GM12865 (cell line): ENCODE measurements at places on chromosomes 2 and 18.

DNA sequence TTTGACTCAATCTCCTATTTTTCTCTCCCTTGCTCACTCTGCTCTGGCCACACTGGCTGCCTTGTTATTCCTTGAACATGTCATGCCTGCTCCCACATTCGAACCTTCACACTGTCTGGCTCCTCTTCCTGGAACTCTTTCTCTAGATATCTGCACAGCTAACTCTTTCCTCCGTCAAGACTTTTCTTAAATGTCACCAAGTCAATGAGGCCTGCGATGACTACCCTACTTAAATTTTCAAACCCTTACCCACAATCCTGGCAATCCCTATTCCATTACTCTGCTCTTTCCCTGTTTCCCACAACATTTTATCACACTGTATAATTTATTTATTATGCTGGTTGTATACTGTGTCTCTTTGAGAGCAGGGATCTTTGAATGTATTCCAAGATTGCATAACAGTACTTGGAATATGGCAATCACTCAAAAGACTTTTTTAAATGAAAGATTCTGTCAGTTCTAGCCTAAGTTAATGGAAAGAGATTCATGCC is 206.2 kb downstream of the SRBD1 start:
- no peak for DNase-seq

DNA sequence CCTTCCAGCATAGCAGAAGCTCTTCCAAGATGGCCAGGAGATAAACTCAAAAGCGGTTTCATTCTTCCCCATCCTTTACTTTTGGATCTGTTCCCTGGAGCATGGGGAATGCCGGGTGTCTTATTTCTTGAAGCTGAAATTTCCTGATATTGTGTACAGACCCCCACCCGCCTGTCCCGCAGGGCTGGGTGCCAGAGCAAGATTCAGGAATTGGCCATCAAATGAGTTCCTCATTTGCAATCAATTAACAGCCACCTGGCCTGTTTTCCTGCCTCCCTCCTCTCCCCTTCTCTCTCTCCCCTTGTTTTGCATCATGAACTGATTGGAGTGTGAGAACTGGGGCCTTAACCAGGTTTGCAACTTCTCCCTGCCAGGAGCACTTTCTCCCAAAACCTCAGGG is 202.1 kb downstream of the SH3RF3 start:
- DNase-seq, result no peak

- DNase-seq, result no peak
Observed at GRCh38 chr2:182066400-182067087, 80.9 kb downstream of the PPP1R1C start.

GRCh38 chr2:178550352-178550751 is 70.1 kb downstream of the PLEKHA3 start:
- DNase-seq, result no peak

DNA sequence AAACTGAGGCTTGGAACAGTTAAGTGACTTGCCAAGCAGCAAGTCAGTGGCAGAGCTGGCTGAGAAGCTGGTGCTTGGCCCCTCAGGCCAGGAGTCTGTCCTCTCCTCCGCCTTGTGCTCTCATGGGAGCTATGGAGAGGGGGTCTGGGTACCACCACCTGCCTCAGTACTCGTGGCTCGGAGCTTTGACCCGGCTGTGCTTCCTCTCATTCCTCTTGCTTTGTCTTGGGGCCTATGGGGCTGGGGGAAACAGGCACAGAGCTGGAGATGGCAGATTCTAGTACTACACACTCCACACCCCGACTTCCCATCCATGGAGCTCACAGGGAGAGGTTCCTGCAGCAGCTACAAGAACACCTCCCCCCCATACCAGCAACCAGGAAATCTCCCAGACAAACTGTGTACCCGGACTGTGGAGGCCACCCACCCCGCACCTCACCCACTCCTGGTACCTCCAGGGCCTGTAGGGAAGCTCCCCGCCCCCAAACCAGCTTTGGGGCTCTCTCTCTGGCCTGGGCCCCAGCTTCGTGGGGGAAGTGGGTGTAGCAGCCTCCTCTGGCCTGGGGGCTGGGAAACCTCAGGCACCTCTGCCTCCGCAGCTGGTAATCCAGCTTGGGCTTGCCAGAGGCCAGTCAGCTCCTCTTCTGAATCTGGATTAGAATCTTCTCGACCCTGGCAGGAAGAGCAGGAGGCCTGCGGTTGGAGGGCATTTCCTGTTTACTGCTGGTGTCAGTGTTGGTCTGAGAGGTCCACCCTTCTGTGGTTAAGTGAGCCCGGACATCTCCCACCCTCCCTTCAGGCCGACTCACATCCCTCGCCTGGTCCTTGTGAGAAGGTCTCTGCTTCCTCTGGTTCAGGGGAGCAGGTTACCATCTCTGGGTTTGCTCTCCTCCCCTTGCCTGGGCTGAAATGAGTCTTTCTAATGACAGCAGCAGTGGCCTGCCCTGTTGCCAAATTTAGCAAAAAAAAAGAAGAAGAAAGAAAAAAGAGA is 22.3 kb upstream of the RHOB start:
- peak; percentile 91 for DNase-seq
